CD4-positive, alpha-beta T cell treated with Interferon gamma for 1 hour (primary cell): ENCODE measurements at places on chromosomes 6 and 20.

DNA sequence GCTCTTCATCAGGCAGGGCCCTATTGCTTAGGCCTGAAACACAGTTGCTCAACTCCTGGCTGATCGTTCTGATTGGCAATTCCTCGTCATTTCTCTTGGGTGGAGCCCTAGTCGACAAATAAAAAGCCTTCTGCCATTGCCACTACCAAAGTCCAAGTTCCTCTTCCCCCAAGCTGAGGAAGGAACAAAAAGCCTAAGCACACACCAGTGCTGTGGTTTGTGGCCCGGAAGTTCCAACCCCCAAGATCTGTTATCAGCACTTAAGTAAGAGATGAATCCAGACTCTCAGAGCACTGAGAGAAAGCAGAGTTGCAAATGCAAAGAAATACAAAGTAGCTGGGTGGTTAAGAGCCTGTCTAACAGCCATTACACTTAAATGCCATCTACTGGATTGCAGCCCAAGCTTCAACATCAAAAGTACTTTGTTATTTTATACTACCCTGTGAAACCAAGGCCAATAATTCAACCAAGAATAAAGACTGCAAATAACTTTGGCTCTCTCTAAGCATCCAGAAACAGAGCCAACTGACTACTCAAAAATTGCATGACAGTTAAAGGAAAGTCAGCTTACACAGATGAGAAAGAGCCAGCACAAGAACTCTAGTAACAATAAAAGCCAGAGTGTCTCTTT lies 1024.0 kb downstream of the GRIK2 start:
- no peak for DNase-seq

GRCh38 chr6:101116337-101116736 lies 235.2 kb upstream of the ASCC3 start:
- no peak for DNase-seq

DNA sequence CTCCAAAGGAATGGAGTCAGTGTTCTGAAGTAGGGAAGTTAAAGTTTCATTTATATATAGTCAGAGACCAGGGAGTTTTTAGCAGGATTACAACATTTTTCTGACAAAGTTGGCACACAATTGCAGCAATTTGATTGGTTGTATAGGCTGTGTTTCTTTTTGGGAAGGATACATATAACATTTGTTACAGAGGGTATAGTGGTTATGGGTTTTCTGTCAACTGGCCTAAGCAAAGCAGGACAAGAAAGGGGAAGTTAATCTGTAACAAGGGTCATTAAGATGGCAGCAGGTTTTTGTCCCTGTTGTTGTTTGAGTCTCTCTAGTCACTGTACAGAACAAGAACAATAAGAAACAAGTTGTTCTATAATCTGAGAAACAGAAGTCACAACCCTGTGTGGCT lies 41.4 kb downstream of the TPD52L1 start:
- DNase-seq, result no peak

DNA sequence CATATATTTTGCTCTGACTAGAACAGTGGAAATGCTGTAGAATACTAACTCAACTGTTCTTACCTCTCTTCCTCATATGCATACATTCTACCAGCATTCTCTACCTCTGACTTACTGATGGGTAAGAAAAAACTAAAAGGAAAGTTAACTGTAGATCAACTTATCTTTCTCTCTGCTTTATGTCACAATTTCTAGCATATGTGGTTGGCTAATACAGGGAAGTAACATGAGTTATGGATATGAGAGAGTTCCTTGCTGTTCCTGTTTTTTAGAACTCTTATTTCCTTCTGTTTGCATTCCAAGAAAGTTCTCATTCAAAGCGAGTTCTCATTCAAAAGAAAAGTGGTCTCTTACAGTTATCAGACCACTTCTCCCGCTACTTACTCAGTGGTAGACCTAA lies 226.8 kb upstream of the SGK1 start:
- DNase-seq, result no peak

DNA sequence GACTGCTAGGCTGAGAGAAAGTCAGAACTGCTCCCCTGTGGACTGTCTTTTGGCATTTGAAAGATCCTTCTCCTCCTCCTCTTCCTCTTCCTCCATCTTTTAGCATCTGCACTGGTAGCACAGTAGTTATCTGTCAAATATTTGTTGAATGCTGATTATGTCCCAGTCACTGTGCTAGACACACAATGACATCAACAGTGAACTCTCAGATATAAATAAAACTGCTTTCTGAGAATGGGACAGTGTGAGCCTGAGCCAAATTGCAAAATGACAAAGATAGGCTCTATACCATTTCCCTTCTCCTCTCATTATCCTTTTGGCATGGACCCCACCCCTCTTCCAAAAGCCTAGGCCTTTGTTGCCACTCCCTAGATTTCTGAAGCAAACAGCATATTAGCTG lies 27.9 kb upstream of the LRRC1 start:
- DNase-seq, result no peak

- no peak for DNase-seq
Observed at GRCh38 chr6:83252719-83253118, 59.6 kb downstream of the RWDD2A start.

DNA sequence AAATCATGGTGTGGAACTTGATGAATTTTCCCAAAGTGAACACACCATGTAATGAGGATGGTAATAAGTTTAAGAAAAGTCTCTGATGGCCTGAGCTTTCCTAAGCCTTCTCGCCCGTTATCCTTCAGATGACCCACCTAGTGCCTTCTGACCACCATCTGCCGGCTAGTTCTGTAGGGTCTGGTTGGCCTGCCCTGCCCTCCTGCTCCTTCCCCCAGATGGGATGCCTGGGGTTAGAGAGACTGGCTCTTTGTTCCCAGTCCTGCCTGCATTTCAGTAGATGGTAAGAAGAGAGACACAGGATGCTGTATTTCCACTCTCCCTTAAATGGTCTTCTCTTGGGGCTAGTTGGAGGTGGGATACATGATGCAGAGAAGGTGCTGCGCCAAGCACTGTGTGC lies 43.0 kb downstream of the TIAM2 start:
- DNase-seq, result no peak

- DNase-seq, result no peak
Observed at GRCh38 chr6:121645100-121645745, 209.8 kb downstream of the GJA1 start.

DNA sequence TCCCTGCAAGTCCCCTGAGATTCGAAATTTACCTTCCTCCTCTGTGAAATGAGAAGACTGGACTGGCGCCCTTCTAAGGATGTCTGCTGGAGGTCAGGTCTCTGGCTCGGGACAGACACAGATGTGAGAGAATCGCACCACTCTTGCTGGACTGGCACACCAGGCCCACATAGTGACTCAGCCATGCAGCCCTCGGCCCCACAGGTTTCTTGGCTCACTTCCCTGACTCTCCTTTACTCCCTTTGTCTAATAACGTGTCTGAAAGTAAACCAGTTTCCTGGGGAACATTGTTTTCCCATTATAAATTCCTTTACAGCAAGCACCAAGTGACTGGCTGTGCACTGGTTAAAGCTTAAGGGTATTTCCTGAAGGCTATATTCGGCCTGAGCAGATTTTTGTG lies 106.7 kb upstream of the PLEKHG1 start:
- DNase-seq, result no peak

- DNase-seq, result no peak
Observed at GRCh38 chr6:85544776-85545175, 48.9 kb downstream of the SNX14 start.

DNA sequence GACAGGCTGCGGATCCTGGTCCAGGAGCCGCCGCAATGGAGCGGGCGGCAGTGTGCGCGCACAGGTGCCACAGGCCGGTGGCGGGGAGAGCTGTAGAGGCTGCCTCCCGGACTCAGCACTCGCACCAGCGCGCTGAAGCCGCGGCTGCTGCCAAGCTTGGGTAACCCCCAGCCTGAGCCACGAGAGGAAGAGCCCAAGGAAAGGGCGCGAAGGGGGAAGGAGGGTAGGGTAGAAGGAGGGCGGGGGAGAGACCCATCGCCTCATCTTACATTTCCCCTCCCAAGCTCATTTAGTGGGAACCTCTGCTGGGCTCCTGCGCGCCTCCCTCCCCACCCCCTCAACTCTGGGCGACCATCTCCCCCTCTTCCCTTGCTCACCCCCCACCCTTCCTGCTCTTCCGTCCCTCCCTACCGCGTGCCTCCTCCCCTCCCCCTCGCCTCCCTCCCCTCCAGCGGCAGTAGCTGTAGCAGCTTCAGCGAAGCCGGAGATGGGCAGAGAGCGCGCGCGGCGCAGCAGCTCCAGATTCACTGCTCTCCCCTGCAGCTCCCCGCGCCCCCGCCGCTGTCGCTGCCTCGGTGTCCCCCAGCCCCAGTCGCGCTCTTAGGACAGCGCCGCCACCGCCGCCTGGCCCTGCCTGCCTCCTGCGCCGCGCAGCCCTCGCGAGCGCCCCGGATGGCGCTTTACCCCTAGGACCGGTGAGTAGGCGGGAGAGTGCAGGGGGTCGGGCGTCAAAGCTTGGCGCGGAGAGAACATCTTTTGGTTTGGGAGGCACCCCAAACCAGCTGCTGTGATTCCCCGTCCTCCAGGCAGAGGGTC lies at the start of gene FUT9:
Gene FUT9, plus strand, starts transcription at position 457 of the 816 bp plus-strand sequence. CDS start 187,182 bp downstream, outside the sequence.
- DNase-seq, result no peak

GRCh38 chr20:10549511-10549910 lies 114.4 kb downstream of the SLX4IP start:
- DNase-seq, result no peak

GRCh38 chr6:145749632-145750031 lies 14.3 kb upstream of the EPM2A start:
- DNase-seq, result no peak

DNA sequence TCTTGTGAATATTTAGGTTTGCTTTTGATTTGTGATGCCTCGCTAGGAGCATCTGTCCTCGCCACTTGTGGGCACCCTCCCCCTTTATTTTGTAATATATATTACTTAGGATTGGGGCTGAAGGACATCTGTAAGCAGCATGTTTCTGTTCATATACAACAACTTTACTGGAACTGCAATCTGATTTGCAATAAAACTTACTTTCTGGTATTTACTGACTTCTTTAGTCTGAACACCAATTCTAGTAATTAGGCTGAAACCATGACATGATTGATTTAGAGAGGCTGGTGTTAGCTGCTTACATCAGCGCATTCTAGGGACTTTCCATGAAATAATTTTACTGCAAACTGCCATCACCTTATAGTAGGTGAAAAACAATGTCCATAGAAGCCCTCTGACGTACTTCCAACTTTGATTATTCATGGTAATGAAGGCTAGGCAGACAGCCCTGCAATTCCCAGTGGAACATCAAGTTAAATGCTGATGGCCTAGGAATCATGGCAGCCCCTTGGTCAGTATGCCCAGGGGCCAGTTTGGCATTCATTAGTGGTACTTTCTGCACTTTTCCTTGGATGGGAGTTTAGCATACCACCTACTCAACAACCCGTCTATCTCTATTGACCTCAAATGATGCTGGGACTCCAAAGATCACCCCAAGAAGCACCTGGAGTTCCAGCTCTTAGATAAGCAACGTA lies 132.9 kb upstream of the MCHR2 start:
- no peak for DNase-seq

DNA sequence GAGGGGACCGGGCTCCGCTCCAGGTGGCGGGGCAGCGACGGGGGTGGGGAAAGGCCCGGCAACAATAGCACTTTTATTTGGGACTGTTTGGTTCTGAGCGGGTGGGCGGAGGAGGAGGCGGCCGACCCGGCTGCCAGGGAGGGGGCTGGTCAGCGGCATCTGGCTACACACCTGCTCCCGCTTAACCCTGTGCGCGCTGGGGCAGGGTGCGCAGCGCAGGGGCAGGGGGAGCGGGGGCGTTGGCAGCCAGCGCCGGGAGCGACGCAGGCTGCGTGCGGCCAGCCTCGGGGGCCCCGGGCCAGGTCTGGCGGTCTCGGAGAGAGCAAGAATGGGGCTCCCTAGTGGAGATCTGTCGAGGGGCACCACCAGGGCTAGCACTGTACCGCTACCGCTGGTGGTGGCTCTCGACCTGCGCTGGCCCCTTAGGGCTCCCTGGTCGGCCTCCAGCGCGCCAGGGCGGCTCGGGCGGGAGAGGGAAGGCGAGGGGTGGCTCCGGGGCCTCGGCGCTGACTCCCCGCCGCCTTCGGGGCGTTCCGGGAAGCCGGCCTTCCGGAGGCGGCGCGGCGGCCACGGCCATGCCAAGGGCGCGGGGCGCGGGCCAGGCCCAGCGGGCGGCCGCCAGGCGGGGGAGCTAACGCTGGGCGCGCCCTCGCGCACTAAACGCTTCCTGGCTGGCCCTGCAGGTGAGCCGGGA lies 92.4 kb downstream of the NCR2 start:
- no peak for DNase-seq

GRCh38 chr6:39137245-39137644 lies 22.3 kb upstream of the SAYSD1 start:
- no peak for DNase-seq

DNA sequence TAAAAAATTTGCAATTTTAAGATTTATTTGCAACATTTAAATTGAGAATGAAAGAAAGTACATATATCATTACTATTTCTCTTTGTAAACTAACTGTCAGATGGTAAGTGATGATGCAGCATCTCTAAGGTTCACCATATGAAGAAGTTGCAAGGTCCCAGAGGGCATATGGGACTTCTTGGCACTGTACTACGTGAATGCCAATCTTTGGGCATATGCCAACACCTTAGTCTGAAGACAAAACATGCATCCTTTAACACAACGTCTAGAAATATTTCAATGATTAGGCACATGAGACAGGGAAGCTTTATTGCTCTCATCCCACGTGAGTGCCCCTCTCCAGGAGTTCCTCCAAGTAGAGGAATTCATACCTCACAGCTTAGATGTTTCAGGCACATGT lies 66.8 kb downstream of the CDK19 start:
- no peak for DNase-seq

DNA sequence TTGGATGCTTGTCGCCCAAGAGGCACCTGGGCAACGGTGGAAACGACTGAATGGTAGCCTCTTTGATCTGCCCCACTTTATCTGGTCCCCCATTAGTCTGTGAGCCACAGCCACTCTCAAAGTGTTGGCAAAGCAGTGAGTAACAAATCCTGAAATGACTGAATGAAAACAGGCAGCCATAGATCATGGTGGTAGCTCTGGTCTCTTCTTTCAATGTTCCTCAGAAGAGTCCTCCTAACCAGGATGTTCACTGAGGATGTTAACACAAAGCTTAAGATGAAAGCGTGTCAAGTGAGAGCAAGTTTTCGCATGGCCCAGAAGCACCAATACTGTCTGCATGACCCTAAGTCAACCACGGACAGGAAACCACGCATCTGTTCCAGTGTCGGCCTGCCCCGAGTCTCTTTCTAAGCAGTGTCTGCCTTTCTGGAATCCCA lies 107.3 kb downstream of the IRF4 start:
- DNase-seq, result no peak

DNA sequence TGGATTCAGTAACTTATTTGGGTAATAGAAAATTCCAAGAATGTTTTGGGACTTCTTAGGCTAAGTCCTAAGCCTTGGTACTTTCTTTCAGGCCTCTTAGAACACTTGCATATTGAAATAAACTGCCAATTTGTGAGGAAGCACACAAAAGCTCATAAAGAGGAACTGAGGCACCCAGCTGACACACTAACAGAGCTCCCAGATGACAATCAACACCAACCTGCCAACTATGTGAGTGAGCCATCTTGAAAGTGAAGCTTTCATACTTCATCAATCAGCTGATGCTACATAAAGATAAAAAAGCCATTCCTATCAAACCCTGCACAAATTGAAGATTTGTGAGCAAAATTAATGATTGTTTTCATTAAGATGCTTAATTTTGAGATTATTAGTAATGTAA lies 832.5 kb upstream of the EPHA7 start:
- no peak for DNase-seq
